Left kidney (tissue), 8 donors: ENCODE measurements at places on chromosomes 3 and 15. TPM values are rescaled to one million over a fixed set of nuclear protein-coding genes. Genes with fewer than 3 reads are reported as not detected.

The DLEC1 gene
- 2.0 TPM for polyA plus RNA-seq

- no peak for DNase-seq
Observed at GRCh38 chr3:65762235-65762580, 276.5 kb downstream of the MAGI1 start.

DNA sequence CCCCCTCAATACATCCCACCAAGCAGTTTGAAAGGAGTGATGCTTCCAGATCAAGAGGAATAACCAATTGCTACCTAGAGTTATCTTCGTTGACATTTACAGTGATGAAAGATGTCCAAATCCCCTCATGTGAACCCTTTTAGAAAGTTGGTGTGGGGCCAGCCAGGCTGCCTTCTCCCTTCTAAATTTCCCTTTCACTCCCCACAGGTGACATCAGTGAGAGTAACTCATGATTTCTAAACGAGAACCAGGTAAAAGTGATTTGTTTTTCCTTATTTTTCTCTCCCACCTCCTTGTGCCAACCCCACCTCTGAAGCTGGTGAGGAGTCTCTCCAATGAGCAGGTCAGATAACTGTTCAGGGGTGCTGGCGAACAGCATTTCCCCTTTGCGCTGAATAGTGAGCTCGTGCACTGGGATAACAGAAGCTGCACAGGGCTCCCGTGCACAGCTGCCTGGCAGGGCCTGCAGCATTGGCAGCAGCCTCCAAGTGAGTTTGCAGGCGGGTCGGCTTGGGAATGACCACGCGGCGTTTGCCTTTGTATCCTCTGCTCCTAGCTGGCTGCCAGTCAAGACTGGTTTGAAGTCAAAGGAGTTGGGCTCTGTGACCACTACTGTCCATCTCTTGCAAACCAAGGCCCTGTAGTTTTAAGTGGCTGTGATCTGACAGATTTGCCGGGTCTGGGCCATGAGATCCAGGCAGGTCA, 70.2 kb upstream of the CORO2B start:
- DNase-seq, result no peak

GRCh38 chr3:10251006-10251405, 2.7 kb downstream of the TATDN2 start:
- no peak for DNase-seq

The ANKUB1 gene
- 0.52 TPM for polyA plus RNA-seq

The ACAD11 gene
- 58.7 TPM for polyA plus RNA-seq

- no peak for DNase-seq
Observed at GRCh38 chr15:88447206-88447605, 20.0 kb downstream of the MRPL46 start.

DNA sequence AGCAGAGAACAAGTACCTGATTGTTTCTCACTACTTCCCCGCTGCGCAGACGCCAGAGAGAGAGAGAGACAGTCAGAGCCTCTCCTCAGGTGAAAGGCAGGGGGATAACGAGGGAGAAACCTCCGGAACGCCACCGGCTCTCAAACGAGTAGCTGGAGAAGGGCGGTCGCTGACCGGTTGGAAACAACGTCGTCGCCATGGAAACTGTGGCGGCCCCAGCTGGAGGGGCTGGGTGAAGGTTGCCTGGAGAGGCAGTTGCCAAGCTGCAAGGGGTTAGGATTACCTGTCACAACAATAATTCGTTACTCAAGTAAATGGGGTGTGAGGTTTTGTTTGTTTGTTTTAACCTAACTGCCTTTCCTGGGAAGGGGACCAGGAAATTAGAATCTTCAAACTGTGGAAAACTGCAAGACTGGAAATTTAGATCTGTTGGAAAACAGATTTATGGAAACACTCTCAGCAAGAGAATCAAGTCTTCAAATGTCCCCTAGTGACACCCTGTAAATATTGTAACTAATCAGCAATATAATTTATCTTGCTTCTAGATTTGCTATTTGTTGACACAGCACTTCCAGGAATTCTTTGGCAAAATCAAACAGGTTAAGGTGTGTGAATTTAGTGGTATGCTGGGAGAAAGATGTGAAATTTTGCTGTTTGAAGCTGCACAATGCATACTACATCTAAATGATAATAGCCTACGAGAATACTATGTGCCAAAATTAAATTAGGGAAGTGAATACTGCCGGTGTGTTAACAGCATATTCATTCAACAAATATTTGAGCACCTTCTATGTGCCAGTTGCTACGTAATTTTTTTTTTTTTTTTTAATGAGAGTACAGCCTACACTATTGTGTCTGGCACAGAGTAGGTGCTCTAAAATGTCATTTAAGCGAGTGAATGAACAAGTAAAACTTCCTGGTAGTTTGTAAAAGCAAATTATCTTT, at the start of gene DNAH12:
TSS of gene DNAH12 (minus strand) at position 164 of the 945 bp plus-strand sequence. CDS start 1,474 bp downstream, outside the sequence.
- DNase-seq, result peak; percentile 93

GRCh38 chr3:70096376-70097066, 97.0 kb downstream of the SAMMSON start:
- DNase-seq, result no peak

DNA sequence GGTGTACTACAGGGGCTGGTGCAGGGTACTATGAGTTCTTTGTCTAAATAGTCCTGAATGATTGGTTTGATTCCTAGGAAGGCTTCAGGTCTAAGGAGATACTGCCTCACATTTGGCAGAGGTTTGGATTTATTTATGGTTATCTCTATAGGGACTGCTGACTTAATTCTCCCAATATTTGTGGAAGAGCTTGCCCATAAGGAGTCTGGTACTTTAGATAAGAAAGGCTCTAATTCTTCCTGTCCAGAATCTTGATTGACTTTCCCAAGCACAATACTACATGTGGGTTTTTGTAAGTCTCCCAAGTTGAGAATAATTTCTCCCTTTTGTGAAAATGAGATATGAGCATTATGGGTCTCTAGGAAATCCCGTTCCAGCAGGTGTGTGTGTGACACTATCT, 36.7 kb upstream of the AP4E1 start:
- DNase-seq, result no peak

- no peak for DNase-seq
Observed at GRCh38 chr15:59401824-59402569, 29.3 kb upstream of the MYO1E start.

GRCh38 chr15:80461356-80462095, 57.3 kb downstream of the ARNT2 start:
- DNase-seq, result no peak

- DNase-seq, result no peak
Observed at GRCh38 chr3:174419216-174419615, 439.9 kb upstream of the NAALADL2 start.

DNA sequence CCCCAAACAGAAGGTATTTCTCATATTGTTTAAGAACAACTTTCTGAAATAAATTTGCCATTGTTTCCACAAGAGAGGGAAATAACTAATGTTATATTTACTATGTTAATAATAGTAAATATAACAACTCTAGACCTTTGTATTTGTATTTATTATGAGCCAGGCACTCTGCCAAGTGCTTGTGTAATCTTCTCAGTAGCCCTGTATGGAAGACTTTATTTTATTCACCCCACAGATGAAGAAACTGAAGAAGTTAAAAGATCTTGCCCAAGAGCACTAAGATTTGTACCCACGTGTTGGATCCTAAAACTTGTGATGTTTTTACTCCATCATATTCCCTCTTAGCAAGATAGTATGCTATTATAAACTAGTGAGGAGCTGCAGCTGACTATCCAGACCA, 12.0 kb upstream of the GNB4 start:
- DNase-seq, result no peak
